ENCODE measurements at places on chromosomes 11 and 22.

GRCh38 chr11:130282111-130282510, 32.6 kb downstream of the ZBTB44 start:
- DNase-seq = no peak

- DNase-seq = no peak
Observed at GRCh38 chr22:25567251-25567675, 2.8 kb downstream of the GRK3 start.

- no peak for DNase-seq
Observed at GRCh38 chr11:33060271-33060670, 20.9 kb downstream of the TCP11L1 start.

DNA sequence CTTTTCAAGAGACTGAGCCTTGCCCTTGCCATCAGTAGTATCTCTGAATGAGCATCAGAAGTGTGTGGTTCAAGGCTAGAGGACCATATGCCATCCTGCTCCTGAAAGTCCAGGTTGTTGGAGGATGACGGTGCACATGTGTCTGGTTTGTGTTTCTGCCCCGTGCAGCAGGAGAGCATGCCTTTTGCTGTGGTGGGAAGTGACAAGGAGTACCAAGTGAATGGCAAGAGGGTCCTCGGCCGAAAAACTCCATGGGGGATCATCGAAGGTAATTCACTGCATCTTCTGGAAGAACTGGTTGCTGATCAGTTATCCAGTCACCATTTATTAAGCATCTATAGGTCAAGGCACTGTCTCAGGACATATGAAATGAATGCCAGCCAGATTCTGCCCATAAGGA, 6.1 kb upstream of the WBP2NL start:
- DNase-seq = no peak

DNA sequence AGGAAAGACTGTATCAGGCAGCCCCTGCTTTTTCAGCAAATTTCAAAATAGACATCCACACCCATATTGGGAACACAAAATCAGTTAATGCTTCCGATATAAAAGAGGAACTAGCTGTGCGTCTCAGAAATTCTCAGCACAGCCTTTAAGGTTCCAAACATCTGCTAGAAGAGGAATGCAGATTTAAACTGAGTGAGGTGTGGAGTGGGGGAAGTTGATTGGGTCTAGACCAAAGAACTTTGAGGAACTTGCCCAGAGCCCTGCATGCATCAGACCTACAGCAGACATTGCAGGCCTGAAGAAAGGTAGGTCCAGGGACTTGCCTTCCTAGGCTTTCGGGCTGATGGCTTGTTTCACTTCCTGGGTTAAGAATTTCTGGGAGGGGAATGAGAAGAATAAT, at the start of gene MS4A4A:
Gene MS4A4A (plus strand): TSS at position 255 of the 400 bp plus-strand sequence. CDS start 10 bp downstream, at position 265.
- DNase-seq = no peak
